ENCODE measurements at places on chromosomes 6 and 20.

DNA sequence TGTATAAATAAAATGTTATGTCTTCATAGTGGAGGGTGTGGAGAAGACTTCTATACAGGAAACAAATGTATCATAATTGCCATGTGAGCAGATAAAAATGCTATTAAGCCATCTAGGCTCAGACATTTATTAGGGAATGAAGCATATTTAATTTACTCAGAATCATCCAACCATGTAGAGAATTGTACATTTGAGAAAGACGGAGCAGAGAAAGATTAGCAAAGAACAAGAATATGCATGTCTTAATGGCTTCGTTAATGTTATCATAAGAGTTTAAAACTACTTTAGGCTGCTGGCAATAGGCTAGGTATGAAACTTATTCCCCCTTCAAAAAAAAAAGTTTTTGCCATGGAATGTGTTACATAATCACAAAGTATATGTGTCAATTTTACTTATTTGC lies 6.1 kb downstream of the ANKRD6 start:
- DNase-seq: no peak
- no peaks in the 10 kb centered on the region for H3K36me3 ChIP-seq
- H3K4me1 ChIP-seq: peaks cover 13% of the 10 kb centered on the region
- no peak overlapping the region for H3K4me3 ChIP-seq
- no peak overlapping the region for H3K27ac ChIP-seq

- H3K27ac ChIP-seq: no peak overlapping the region
- no peaks in the 10 kb centered on the region for H3K27me3 ChIP-seq
- DNase-seq: no peak
- H3K4me3 ChIP-seq: no peak overlapping the region
- no peaks in the 10 kb centered on the region for H3K4me1 ChIP-seq
These were observed 13.6 kb upstream of the CALHM6 start for GRCh38 chr6:116447496-116448011.

DNA sequence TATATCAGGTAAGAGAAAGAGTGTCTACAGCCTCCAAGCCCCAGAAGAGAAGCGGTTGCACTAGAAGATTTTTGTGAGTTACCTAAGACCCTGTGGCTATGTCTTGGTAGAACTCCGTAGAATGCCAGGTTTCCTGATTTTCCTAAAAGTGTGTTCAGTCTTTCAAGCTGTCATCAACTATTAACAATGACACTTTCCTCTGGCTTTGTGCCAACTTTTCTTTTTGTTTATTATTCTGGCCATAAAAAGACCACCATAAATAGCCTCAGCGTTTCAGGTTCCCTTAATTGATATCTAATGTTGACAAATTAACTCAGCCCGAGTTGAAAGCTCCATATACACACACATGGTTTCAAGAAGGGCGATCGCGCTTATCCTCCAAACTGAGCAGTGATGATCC lies 1.2 kb downstream of the PAK5 start:
- H3K4me1 ChIP-seq: peaks cover 9% of the 10 kb centered on the region
- no peaks in the 10 kb centered on the region for H3K36me3 ChIP-seq
- H3K27me3 ChIP-seq: peaks cover 65% of the 10 kb centered on the region
- H3K4me3 ChIP-seq: no peak overlapping the region

DNA sequence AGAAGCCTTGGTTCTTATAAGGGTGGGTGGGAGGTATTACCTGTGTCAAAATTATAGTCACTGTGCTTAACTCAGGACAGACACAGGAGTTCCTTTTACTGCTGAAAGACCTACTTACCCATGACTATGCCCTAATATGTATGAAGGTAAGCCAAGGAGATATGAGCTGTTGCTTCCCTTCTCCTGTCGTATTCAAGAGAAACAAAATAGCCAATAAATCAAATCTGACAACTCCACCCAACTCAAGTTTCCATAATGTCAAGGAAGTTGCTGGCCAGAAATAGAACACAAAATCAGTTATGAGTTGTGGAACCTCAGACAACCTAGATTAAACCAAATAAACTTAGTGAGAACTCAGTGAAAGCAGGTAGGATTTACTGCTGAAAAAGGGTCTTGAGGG lies 25.1 kb downstream of the ZNF133 start:
- H3K4me3 ChIP-seq: no peak overlapping the region
- no peaks in the 10 kb centered on the region for H3K27me3 ChIP-seq
- no peaks in the 10 kb centered on the region for H3K4me1 ChIP-seq
- no peak overlapping the region for H3K27ac ChIP-seq
- H3K36me3 ChIP-seq: peaks cover 57% of the 10 kb centered on the region

DNA sequence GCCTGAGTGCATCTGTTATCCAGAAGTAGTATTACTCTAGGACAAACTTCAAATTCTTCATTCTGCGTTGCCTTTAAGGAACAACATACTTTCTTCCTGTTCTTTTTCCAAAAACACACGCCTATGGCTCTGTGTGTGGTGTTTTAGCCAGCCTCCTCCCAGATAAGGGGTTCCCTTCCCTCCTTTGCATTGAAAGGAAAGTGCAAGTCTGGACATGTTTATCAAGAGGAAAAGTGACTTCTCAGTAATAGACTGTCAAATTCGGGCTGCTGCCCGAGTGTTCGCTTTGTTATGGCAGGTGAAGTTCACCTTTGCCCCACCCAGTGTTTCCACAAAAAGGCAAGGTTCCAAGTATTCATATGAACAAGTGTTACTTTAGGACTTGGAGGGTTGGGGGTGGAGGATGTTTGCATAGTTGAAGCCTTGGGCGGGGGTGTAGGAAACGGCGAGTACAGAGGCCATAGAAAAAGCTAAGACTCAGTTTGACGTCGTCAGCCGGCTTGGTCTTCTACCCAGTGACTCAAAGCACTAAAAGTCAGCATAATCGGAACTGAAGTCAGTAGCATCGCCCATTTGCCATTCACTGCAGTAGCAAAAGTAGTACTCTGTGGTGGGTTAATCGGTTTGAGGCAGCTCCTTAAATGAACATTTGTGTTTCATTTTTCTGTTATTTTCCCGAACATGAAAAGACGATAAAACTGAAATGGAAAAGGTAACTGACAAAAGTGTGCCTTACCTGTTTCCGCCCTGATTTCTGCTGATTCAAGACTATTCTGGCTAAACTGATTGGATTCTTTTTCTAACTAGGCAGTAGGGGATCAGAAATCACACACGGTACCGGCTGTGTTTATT lies 12.5 kb downstream of the PRDM1 start:
- peaks cover 28% of the 10 kb centered on the region for H3K4me1 ChIP-seq
- peak overlapping the region; percentile 58 for H3K4me3 ChIP-seq

DNA sequence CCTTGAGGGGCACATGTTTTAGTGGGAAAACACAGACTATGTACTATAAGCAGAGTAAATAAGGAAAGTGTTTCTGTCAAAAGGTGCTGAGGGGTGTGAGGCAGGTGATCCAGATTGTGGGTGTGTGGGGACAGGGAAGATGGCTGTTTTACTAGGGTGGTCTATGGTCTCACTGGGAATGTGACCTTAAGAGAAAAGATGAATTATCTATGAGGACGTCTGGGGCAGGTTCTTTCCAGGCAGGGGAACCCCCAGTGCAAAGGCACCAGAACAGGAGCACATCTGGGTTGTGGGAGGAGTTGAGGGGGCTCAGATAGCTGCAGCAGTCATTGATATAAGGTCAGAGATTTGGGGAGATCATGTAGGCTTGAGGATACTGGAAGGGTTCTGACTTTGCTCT lies 18.2 kb upstream of the POLR1H start:
- no peak overlapping the region for H3K27ac ChIP-seq
- H3K4me1 ChIP-seq: peaks cover 10% of the 10 kb centered on the region
- H3K36me3 ChIP-seq: no peaks in the 10 kb centered on the region
- no peaks in the 10 kb centered on the region for H3K27me3 ChIP-seq
- no peak for DNase-seq

- H3K36me3 ChIP-seq: peaks cover 15% of the 10 kb centered on the region
- H3K4me1 ChIP-seq: peaks cover 56% of the 10 kb centered on the region
- DNase-seq: peak; percentile 40
- H3K27me3 ChIP-seq: no peaks in the 10 kb centered on the region
- peak overlapping the region; percentile 88 for H3K27ac ChIP-seq
- peak overlapping the region; percentile 75 for H3K4me3 ChIP-seq
These were observed 437 bp downstream of the CD40 start for GRCh38 chr20:46118481-46119020.

GRCh38 chr20:16434062-16434664 lies 139.1 kb downstream of the KIF16B start:
- no peak overlapping the region for H3K27ac ChIP-seq
- DNase-seq: peak; percentile 35
- no peaks in the 10 kb centered on the region for H3K27me3 ChIP-seq
- peaks cover 4% of the 10 kb centered on the region for H3K36me3 ChIP-seq
- H3K4me1 ChIP-seq: peaks cover 15% of the 10 kb centered on the region
- H3K4me3 ChIP-seq: no peak overlapping the region

- DNase-seq: no peak
- peaks cover 7% of the 10 kb centered on the region for H3K4me1 ChIP-seq
- no peak overlapping the region for H3K27ac ChIP-seq
- H3K4me3 ChIP-seq: no peak overlapping the region
- H3K27me3 ChIP-seq: no peaks in the 10 kb centered on the region
- H3K36me3 ChIP-seq: no peaks in the 10 kb centered on the region
These were observed 192.3 kb upstream of the THBS2 start for GRCh38 chr6:169445661-169446581.

GRCh38 chr6:47141963-47142362 lies 99.8 kb upstream of the ADGRF1 start:
- H3K27ac ChIP-seq: no peak overlapping the region
- H3K4me3 ChIP-seq: no peak overlapping the region
- no peak for DNase-seq
- H3K4me1 ChIP-seq: peaks cover 15% of the 10 kb centered on the region
- no peaks in the 10 kb centered on the region for H3K36me3 ChIP-seq
- no peaks in the 10 kb centered on the region for H3K27me3 ChIP-seq

- no peak overlapping the region for H3K27ac ChIP-seq
- peaks cover 45% of the 10 kb centered on the region for H3K4me1 ChIP-seq
- H3K4me3 ChIP-seq: peak overlapping the region; percentile 73
- peak; percentile 77 for DNase-seq
- peaks cover 39% of the 10 kb centered on the region for H3K27me3 ChIP-seq
These were observed 807 bp downstream of the LKAAEAR1 start for GRCh38 chr20:64083378-64083803.

GRCh38 chr6:104462811-104463599 lies 396.7 kb downstream of the HACE1 start:
- no peak overlapping the region for H3K27ac ChIP-seq
- H3K4me3 ChIP-seq: no peak overlapping the region
- no peaks in the 10 kb centered on the region for H3K4me1 ChIP-seq
- no peaks in the 10 kb centered on the region for H3K36me3 ChIP-seq
- no peaks in the 10 kb centered on the region for H3K27me3 ChIP-seq
- DNase-seq: no peak

DNA sequence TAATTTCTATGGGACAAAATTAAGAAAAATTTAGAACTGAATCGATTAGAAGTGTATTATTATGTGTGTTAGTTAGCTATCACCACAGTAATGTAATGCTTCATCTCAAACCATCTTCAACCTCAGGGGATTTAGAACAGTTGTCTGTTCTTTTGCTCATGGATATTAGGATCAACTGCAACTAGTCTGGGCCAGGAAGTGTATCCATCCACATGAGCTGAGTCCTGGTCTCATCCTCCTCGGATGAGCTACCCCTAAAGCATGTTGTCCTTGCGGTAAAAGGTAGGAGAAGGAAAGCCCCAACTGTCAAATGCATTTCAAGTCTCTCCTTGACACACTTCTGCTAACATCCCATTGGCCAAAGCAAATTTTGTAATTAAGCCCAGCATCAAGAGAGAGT lies 537.7 kb downstream of the KIF16B start:
- H3K36me3 ChIP-seq: no peaks in the 10 kb centered on the region
- H3K27ac ChIP-seq: no peak overlapping the region
- no peak overlapping the region for H3K4me3 ChIP-seq
- H3K27me3 ChIP-seq: no peaks in the 10 kb centered on the region

- no peak overlapping the region for H3K27ac ChIP-seq
- no peak for DNase-seq
These were observed 19.5 kb downstream of the LHFPL5 start for GRCh38 chr6:35824552-35825192.

DNA sequence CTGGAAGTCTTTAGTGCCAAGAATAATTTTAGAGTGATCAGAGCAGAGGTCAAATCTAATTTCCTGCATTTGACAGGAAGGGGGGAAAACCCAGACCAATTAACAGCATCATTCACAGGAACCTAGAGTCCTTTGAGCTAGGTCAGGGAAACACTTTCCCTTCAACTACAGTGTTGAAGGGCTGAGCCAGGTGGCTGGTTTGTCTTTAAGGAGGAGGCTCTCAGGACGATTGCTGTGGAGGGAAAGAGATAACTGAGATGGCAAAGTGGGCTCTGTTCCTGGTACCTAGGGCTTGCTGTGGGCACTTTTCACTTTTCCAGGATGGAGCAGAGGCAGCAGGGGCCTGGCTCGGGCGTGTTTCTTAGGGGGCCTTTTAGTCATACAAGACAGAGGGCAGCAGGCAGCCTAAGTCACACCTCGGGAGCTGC lies 111.9 kb downstream of the SCML4 start:
- DNase-seq: no peak
- H3K4me1 ChIP-seq: peaks cover 17% of the 10 kb centered on the region
- H3K27me3 ChIP-seq: peaks cover 21% of the 10 kb centered on the region
- no peak overlapping the region for H3K27ac ChIP-seq

DNA sequence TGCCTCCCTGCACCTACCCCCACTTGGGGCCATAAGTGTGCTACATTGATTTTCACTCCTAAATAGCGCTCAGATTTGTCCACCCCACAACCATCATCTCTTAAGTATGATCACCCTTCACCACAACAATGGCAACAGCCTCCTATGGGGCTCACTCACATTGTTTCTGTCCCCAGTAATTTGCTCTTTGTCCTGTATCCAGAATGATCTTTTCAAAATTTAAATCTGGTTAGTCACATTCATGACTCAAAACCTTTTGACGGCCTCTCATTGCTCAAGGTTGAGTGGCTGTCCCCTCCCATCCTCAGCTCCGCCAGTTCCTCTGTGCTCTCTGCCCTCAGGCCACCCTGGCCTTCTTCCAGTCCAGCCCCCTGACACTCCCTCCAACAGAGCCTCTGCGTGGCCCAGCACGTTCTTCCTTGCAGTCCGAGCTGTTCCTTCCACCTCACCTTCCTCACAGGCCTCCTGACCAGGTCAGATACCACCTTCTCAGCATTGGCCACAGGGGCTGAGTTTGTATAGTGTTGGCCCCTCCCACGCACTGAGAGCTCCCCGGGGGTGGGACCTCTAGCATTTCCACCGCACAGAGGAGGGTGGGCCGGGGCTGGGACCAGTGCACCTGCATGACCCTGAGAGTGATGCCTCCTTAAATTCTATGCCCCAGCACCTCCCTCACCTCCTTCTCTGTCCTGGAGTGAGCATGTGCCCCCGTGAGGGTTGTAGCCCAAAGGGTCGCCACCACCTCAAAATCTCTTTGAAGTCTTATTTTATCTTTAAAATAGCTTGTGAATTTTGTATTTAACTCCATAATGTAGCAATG lies 2.4 kb upstream of the PPP1R3G start:
- no peak overlapping the region for H3K4me3 ChIP-seq
- H3K4me1 ChIP-seq: peaks cover 41% of the 10 kb centered on the region
- no peak overlapping the region for H3K27ac ChIP-seq

Measured in left ventricle myocardium inferior (tissue), 1 donor.